ENCODE measurements at places on chromosomes 3 and 15. TPM values are rescaled to one million over a fixed set of nuclear protein-coding genes. Genes with fewer than 3 reads are reported as not detected.

DNA sequence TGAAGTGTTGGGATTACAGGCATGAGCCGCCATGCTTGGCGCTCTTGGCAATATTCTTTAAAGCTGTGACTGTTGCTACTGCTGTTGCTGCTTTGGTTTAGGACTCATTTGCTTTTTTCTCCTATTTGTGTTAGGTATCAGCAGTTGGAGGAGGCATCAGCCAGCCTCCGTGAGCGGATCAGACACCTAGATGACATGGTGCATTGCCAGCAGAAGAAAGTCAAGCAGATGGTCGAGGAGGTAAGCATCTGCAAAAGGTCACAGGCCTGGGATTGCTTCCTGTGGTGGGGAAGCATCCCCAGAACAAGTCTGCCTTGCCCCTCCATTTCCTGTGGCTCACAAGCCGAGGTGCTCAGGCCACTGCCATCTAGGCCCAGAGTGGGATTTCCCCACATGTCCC is 47.6 kb downstream of the MYZAP start:
- no peak for DNase-seq

GP5 gene
- total RNA-seq = 2.2 TPM

TRIM59 gene
- 40.7 TPM for total RNA-seq

FRMD4B gene
- total RNA-seq = 8.3 TPM

KNG1 gene
- not detected for total RNA-seq

GRCh38 chr15:78626381-78626995 is 5.7 kb upstream of the CHRNA3 start:
- no peak for DNase-seq

ZBBX gene
- total RNA-seq = not detected

PLXNB1 gene
- total RNA-seq = 6.2 TPM

UACA gene
- total RNA-seq = 2.8 TPM

GRCh38 chr3:30864132-30864531 is 30.3 kb downstream of the GADL1 start:
- no peak for DNase-seq

CX3CR1 gene
- total RNA-seq = 0.94 TPM

GRCh38 chr15:36970522-36970921 is 129.8 kb downstream of the MEIS2 start:
- DNase-seq = no peak

GRCh38 chr3:15171096-15171495 is 35.0 kb upstream of the CAPN7 start:
- DNase-seq = no peak

DNA sequence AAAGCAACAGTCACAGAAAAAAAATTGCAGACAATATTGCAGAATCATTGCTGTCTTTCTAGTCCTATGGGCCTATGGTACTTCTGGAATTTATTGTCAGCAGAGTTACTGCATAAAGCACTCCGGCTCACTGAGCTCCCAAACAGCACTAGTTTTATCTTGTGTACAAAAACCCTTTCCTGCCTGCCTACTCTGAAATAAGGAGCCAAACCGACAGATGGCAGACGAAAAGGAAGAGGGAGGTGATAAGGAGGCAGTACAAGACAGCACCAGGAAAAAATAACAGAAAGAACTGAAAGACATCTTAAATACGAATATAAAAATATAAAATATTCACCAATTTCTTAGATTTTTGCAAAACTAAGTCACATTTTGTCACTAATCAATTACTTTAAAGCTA is 15.6 kb downstream of the HERC1 start:
- DNase-seq = no peak

DNA sequence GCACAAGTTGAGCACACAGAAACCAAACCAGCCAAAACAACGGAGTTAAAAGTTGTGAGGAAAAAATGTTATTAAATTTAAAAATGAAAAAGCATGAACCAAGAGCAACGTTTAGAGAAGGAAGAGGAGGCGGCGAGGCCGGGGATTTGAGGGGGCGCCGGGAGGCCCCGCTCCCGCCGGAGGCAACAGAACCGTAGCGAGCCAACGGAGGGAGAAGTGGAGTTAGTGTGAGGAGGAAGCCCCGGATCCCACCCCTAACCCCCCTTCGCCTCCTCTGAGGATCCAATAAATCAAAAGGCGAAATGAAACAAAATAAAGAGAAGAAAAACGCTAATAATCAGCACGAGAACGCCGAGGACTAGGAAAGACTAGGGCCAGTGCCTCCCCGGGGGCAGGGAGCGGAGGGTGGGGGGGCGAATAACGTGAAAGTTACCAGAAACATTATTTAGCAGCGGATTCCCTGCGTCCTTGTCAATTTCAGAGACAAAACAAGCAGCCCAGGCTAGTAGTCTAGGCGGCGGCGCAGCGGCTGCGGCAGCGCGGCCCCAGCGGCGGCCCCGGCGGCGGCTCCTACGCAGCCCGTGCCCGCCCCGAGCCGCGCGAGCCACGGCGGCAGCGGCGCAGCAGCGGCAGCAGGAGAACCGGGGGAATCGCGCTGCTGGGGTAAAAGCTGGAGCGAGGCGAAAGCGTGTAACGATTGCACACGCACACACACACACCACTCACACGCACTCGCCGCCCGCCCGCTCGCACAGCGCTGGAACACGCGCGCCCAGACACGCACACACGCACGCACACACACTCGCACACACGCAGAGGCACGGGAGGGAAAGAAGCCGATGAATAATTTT is 1.7 kb downstream of the MEIS2 start:
- DNase-seq = peak; percentile 59

GRAMD1C gene
- 2.2 TPM for total RNA-seq

LINS1 gene
- total RNA-seq = 43.4 TPM

DNA sequence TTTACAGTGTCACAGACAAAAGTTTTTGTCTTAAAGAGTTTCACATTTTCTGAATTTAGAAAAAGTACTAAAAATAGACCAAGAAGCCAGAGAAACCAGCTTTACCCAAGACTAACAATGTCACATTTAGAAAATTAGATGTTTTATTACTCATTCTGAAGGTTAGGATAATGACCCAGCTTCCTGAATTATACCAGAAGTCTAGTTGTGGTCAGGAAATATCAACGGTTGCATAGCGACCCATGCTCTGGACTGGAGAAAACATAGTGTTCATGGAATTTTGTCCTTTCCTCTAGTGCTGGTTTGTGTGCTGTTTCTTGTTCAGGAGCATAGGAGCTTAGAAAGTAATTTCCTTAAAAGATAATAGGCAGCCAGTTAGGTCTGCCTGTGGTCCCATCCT is 59.0 kb downstream of the DPPA2 start:
- DNase-seq = no peak

- DNase-seq = no peak
These were observed 99.8 kb downstream of the TMEM108 start for GRCh38 chr3:133138017-133138416.

GRCh38 chr15:94745371-94745770 is 514.0 kb downstream of the MCTP2 start:
- DNase-seq = no peak

CADPS gene
- total RNA-seq = not detected

DNA sequence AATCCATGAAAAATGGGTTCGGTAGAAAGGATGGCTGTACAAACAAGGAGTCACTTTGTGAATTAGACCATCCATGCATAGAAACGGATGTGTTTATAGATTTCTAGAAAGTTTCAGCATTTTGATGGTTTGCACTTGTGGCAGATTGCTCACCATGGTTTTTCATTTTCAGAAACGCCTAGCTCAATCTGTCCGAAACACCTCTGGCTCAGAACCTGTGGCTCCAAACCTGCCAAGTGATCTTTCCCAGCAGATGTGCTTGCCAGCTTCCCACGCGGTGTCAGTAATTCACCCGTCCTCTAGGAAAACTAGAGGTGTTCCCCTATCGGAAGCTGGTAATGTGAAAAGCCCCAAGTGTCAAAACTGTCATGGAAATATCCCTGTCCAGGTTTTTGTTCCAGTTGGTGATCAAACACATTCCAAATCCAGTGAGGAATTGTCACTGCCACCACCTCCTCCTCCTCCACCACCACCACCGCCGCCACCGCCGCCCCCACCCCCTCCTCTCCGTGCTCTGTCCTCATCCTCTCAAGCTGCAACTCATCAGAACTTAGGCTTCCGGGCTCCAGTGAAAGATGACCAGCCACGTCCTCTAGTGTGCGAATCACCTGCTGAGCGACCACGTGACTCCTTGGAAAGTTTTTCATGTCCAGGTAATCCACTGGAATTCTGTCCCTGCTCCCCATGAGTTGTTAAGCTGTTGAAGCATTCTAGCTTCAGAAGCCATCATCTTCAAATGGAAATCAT is 21.2 kb downstream of the WHAMM start:
- no peak for DNase-seq

RPL22L1 gene
- total RNA-seq = 50.6 TPM

DNA sequence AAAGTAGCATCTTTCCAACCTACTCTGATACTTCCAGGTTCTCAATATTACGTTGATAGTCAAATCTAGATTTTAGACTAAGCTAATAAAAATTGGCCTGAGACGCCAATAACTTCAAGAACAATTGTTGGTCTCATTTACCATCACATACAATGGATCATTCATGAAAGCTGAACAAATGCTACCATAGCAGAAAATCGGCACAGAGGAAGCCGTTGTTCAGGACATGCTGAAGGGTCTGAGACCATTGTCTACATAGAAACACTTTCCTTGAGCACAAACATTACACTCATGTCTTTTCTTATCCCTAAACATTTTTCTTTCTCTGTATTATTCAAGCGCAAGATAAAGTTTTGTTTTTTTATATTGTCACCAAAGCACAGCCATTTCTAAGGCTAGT is 37.2 kb upstream of the FHIT start:
- DNase-seq = no peak

WDR5B gene
- total RNA-seq = 7.6 TPM

- no peak for DNase-seq
These were observed 79.5 kb upstream of the BHLHE40 start for GRCh38 chr3:4899710-4900109.

C3orf20 gene
- 0.25 TPM for total RNA-seq

DNA sequence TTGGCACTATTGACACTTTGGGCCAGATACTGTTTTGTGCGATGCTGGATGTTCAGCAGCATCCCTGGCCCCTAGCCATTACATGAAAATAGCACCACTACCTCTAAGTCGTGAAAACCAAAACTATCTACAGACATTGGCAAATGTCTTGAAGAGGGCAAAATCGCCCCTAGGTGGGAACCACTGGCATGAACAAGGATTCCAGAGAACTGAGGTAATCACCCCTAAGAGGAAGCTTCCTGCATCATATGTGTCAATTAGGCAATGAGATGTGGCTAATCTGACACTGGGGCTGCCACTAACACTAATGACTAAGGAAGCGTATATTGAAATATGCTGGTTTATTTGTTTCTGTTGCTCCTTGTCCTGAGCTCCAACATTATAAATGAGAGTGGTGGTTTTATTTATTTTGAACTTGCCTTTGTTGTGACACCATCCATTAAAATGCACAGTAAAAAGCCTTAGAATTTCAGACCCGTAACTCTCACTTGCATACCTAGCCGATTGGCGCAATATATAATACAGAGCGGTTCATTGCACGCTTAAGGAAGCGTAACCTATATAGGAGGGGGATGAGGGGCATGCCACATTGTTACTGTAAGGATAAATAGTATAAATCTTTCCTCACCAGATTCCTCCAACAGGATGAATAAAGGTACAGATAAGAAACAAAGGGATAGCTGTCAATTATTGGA is 299.8 kb upstream of the CNTN4 start:
- DNase-seq = no peak

COL7A1 gene
- total RNA-seq = 1.6 TPM

GRCh38 chr3:23489300-23490158 is 286.4 kb downstream of the UBE2E2 start:
- no peak for DNase-seq

SAMMSON gene
- not detected for total RNA-seq

DNA sequence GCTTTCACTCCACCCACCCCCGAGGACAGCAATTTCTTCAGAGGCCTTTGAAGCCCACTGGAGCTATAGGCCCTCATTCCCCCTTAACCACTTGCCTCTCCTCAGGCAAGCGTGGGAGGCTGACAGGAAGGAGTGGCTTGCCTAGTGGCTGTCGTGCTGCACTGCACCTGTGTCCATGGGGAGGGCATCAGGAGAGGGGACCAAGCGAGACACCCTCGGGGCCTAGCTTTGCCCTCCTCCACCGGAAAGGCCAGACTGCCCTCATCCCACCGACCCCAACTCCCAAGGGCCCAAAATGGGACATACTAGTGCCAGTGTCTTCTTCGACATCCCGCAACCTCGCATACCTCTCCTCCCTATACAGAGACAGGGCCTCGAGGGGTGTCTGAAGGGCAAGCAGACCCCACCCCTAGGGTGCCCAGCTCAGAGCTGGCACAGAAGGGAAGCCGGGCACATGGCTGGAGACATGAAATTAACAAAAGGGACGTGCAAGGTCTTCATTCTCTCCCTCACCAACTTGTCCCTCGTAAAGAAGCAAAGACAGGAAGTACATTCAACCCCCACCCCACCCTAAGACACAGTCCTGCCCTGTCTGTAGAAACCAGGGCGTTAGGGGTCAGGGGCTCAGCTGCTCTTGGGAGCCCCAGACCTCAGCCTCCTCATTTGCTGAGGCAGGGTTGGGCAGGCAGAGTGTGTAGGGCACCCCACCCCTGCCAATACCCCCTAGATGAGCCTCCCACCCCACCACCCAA is 24.3 kb downstream of the VIPR1 start:
- peak; percentile 61 for DNase-seq

DNA sequence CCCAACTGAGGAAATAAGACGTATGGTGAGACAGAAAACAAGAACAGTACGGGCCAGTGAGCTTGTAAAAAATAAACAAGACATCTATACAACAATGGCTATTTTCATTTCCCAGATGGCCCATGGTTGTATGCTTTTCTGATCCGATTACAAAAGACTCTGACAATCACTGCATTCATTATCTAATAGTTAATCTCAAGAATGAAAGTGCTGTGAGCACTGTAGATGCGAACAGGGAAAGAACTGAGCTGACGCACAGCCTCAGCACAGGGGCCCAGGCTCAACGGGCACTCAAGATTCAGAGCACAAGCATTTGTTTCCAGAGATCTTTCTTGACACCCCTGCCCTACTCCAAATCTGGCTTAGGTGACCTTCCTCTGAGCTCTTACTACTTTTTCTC is 6.9 kb downstream of the MTMR10 start:
- DNase-seq = no peak

STRIT1 gene
- total RNA-seq = not detected

MESP1 gene
- total RNA-seq = 1.8 TPM

GRCh38 chr3:150421256-150421655 is 13.2 kb downstream of the TSC22D2 start:
- no peak for DNase-seq

SI gene
- total RNA-seq = not detected

DNA sequence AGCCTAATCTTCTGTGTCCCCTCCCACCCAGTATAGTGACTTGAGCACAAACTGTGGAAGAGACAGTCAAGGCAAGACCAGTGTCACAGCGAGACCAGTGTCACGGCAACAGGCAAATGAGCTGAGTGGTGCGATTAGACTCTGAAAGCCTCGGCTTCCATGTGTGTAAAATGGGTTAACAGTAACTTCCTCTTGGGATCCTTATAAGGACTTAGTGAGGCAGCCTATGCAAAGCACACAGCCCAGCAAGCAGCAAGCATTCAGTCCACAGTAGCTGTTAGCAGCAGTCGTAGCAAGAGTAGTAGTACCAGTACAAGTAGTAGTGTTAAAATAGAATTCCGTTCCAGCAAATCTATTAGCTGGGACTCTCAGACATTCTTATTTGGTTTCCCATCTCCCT is 334.1 kb downstream of the GABRB3 start:
- DNase-seq = no peak

ARHGEF26 gene
- total RNA-seq = not detected
